Dorsolateral prefrontal cortex (tissue), 122 donors: ENCODE measurements at places on chromosomes 12 and 14. TPM values are rescaled to one million over a fixed set of nuclear protein-coding genes. Genes with fewer than 3 reads are reported as not detected.

DNA sequence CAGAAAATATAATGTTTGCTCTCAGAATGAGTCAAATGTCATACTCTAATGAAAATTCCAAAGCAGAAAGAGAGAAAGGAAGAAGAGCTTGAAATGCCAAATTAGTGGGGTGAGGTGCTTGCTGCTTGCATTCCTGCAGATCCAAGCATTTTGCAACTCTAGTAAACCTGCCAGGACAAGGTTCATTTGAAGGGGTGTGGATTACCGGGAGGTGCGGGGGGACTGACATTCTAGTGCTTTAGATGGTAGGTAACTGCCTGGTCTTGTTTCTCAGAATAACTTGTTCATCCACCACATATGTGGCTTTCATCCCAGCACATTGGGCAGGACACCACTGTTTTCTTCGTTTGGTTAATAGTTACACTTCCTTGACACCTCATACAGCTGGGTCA is 144.4 kb downstream of the AKAP6 start:
- no peak for DNase-seq

Gene FGF23
- not detected for total RNA-seq

GRCh38 chr12:13496111-13496510 is 299.6 kb downstream of the EMP1 start:
- DNase-seq: no peak

- no peak for DNase-seq
Measured at GRCh38 chr12:109670731-109671130, 42.9 kb upstream of the FAM222A start.

- no peak for DNase-seq
Measured at GRCh38 chr12:18643681-18644080, 94.1 kb downstream of the PLCZ1 start.

GRCh38 chr12:57044889-57045288 is 5.0 kb downstream of the MYO1A start:
- no peak for DNase-seq
